ENCODE measurements at places on chromosomes 1 and 21.

GRCh38 chr1:247574664-247575063, 13.5 kb upstream of the OR2G2 start:
- no peak for DNase-seq

- DNase-seq, result no peak
These were observed 1.3 kb downstream of the AGRN start for GRCh38 chr1:1021010-1021919.

- no peak for DNase-seq
These were observed 37.2 kb upstream of the SH3D21 start for GRCh38 chr1:36268981-36269380.

DNA sequence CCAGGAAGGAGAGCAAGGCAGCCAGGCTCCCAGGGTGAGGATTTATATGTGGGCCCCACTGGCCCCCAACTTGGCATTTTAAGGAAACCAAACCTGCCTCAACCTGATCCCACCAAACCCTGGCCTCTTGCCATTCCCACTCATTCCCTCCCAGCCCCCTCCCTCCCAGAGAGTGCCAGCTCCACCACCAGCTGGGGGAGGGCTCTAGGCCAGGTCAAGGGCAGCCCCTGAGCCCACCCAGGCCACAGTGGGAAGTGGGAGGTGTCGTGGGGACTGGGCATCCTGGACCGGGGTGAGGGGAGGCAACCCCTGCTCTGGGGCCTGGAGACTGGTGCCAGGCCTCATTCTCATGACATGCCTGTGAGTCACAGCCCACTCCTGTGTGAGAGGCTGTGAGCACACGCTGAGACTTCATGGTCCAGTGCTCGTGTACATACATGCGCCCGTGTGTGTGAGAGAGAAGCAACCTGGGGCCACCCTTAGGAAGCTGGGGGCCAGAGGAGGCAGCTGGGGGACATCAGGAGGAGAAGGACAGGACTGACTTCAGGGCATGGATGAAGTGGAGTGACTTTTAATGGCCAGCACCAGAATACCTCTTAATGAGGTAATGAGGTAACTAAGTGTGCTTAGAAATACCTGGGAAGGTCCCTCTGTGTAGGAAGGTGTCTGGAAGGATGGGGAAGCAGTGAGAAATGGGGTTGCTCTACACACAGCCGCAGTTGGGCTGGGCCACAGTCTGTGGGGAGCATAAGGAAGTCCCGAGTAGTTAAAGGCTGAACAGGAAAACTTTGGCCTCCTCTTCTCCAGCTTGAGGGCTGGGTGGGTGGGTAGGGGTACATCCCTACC, at the start of gene S100A2:
Gene S100A2, minus strand, starts transcription at position 316 of the 846 bp plus-strand sequence. CDS start 1,967 bp downstream, outside the sequence.
- peak; percentile 63 for DNase-seq

GRCh38 chr1:24657781-24658180, 14.7 kb downstream of the SRRM1 start:
- DNase-seq, result no peak

- no peak for DNase-seq
These were observed 77.8 kb downstream of the KCNK2 start for GRCh38 chr1:215160351-215160750.

GRCh38 chr21:36605426-36605825, 93.5 kb upstream of the SIM2 start:
- DNase-seq, result no peak

DNA sequence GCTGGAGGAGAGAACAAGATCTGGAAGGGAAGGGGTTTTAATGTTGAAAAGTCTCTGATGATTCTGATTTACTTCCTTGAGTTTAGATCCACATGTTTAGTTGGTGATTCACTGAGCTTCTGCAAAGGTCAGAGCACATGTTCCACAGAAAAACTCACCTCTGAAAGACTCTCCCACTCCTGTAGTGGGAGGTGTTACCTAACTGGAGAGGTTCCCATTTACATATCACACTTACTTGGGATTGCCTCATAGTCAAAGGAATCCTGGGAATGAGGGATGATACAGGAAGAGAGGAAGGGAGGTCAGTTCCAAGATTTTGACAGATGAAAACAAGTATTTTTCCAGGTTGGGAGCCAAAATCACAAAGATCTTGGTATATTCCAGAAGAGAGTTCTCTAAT, 2.7 kb upstream of the NTNG1 start:
- DNase-seq, result no peak

DNA sequence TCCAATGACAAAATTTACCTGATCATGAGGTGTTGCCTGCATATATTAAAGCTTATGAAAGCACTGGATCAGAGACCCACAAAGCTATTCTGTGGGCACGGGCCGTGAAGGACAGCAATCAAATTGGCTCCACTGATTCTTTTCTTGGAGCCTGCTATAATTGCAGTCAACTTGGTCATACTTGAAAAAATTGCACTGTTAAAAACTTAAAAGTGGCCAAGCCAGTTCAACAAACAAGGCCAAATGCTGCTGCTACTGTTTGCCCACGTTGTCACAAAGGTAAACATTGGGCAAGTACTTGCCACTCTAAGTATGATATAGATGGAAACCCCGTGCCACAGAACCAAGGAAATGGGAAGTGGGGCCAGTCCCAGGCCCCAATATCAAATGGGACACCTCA, 37.8 kb downstream of the CYP4A11 start:
- DNase-seq, result no peak

DNA sequence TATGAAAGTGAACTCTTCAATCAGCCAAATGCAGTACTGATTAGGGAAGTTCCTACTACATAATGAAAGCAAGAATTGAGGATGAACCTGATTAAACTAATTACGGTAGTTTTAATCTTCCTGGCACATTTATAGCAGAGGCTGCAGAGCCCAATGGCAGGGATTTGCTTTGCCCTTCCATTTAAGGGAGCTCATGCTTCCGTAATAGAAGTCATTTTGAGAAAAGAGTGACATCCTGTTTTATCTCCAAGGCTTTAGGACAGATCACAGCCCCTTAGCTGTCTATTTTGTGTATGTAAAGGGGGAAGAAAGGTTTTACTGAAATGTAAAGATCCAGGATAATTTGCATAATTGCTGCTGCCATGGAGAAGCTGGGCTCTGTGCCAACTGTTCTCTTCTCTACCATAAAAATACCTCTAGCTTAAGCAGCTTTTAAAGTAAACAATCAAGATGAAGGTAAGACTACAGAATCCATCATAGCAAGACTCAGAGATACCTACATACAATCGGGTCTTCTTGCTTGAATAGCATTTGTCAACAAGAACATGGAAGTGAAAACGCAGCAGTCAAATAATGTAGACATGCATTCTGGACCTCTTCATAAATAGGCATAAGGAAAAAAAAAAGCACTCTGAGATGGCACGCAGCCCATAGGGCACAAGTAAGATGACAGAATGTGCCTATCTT, 62.5 kb downstream of the ASH1L start:
- no peak for DNase-seq

- DNase-seq, result no peak
These were observed 77.9 kb downstream of the GTF2B start for GRCh38 chr1:88813471-88813870.

GRCh38 chr1:70553567-70553956, 142.5 kb downstream of the CTH start:
- no peak for DNase-seq

DNA sequence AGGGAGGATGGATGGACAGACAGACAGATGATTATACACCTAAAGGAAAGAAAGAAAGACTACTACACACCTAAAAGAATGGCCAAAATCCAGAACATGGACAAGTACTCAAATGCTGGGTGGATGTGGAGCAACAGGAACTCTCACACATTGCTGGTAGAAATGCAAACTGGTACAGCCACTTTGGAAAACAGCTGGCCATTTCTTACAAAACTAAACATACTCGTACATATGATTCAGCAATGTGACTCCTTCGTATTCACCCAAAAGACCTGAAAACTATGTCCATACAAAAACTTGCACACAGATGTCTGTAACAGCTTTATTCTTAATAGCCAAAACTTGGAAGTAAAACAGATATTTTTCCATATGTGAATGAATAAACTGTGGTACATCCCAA, 51.3 kb downstream of the PRPF38A start:
- no peak for DNase-seq

GRCh38 chr1:31273619-31274018, 23.0 kb downstream of the SNRNP40 start:
- no peak for DNase-seq

DNA sequence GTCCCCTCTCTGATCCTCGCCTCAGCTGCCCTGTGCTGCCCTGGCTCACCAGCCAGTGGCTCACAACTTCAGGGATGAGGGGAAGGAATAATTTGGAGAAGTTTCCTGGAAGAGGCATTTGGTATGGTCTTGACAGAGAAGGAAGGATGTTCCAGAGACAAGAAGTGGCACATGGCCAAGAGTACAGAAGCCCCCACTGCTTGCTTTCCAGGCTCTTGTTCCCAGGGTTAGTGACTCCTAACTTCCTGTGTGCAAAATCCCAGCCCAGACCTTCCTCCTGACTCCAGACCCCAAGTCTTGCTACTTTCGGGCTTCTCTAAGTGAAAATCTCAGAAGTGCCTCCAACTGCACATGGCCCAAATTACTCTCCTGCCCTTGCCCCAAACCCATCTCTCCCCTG, 85.7 kb downstream of the HMGB4 start:
- no peak for DNase-seq

DNA sequence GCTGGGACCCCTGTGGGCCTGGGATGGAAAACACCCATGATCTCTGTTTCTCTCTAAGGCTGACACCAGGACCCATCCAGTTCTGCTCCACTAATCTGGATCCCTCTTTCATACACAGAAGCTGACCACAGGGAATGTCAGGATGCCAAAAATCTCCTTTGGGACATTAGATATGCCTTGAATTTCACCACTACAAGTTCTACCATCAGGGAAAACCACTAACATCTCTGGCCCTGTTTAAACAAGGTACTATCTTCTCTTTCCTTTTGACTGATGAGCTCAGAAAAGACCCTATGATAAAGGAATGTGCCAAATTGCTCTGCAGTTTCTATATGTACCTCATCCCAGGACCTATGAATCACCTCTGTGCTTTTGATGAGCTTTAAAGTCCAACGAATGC, 10.2 kb upstream of the PLXNA2 start:
- no peak for DNase-seq

- no peak for DNase-seq
These were observed at the start of gene OR6Y1 for GRCh38 chr1:158554352-158554751. TSS of gene OR6Y1 (minus strand) at chr1:158554405. CDS start at chr1:158548105, 6,300 bp downstream.

DNA sequence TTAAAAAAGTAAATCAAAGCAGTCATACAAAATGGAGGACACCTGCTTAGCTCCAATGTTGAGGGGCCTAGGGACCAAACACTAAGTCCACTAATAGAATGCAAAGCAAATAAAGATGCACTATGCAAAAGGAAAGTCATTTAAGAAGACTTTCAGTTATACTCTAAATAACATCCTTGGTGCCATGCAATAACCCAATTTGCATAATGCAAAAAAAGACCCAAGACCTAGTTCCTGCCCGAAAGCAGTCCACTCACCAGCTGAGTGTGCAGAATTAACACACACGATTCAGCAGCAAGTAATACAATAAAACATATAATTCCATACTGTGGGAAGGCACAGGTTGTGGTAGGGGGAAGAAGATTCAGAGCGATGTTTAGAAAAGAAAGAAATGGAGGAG, 101.8 kb downstream of the TGFBR3 start:
- DNase-seq, result no peak

GRCh38 chr1:164967300-164967699, 389.2 kb downstream of the LMX1A start:
- DNase-seq, result no peak

DNA sequence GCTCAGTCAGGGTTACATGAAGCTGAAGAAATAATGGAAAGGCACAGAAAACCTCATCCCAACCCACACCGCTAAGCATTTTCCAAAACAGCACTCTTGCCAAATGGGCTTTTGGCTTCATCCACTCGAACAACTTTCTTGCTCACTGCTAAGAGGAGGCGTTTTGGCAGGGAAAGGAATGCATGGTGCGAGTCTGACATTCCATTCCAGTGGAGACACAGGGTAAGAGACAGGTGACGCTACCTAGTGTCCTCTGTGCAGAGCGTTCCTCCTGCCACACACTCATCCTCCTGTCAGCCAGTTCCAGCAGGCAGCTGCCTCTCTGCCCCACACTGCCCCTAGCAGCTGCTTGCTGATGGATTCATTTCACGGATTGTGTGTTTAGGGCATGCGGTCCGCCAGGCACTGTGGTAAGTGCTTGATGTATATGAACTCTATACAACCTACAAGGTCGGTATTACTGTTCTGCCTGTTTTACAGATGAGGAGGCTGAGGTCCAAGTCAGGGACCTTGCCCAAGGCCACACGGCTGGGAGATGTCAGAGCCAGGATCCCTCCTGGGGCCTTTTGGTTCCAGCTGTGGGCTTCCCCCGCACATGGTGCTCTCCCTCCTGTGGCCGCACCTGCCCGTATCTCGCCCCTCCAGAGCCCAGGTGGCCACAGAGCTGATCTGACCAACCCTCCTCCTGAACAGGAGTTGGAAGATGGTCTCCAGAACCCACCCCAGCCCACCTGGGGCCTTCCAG, 25.7 kb upstream of the BACE2 start:
- DNase-seq, result no peak

- DNase-seq, result no peak
These were observed 1.6 kb downstream of the NRIP1 start for GRCh38 chr21:15063081-15063813.

DNA sequence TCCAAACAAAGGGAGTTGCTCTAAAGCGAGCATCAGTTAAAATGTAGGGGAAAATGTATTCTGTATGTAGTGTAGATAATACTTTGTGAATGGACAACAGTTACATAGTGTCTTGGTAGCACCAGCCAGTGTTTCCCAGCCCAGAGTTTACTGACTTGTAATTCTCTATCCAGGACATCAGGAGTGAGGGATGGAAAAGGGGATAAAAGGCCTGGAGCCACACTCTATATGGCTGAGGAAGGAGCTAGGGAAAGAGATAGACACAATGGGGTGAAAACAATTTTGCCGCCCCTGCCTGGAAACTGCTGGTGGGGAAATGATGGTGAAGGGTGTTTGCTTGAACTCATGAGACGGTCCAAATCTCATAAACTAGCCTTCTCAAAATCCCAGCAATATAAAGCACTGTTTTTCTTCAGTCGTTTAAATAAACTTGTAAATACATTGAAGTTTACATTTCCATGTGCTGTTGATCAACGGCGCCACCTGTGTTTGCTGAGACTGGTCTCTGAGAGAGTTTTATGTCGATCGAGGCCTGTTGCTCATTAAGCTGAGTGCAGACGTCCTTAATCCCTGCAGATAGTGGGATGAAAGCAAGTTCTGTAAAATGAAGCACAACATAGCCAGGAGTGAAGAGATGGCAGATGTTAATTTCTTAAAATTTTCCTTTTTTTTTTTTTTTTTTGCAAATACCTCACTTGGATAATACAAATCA, 27.9 kb upstream of the AGO1 start:
- DNase-seq, result no peak

GRCh38 chr1:30353637-30354036, 369.7 kb downstream of the MATN1 start:
- no peak for DNase-seq

- no peak for DNase-seq
These were observed 30.9 kb downstream of the PROX1 start for GRCh38 chr1:214018386-214019268.

GRCh38 chr21:8998946-8999681, 1522.3 kb upstream of the TPTE start:
- no peak for DNase-seq

GRCh38 chr1:147171399-147172167, 687 bp downstream of the PRKAB2 start:
- DNase-seq, result no peak
